ENCODE measurements at places on chromosomes 2 and 18.

- no peak overlapping the region for H3K27ac ChIP-seq
- no peaks in the 10 kb centered on the region for H3K36me3 ChIP-seq
- no peaks in the 10 kb centered on the region for H3K4me1 ChIP-seq
- no peak overlapping the region for H3K4me3 ChIP-seq
- no peak for DNase-seq
Observed at GRCh38 chr2:152448606-152449005, 113.6 kb downstream of the FMNL2 start.

GRCh38 chr2:50856016-50856541, 175.9 kb downstream of the NRXN1 start:
- no peak overlapping the region for H3K4me3 ChIP-seq
- H3K4me1 ChIP-seq: no peaks in the 10 kb centered on the region
- H3K27ac ChIP-seq: no peak overlapping the region
- DNase-seq: no peak
- H3K27me3 ChIP-seq: no peaks in the 10 kb centered on the region

- no peak for DNase-seq
- no peaks in the 10 kb centered on the region for H3K36me3 ChIP-seq
- H3K4me3 ChIP-seq: no peak overlapping the region
- peaks cover 8% of the 10 kb centered on the region for H3K4me1 ChIP-seq
- no peak overlapping the region for H3K27ac ChIP-seq
Observed at GRCh38 chr2:85822766-85823165, 66.0 kb downstream of the ST3GAL5 start.

GRCh38 chr2:41909584-41909983, 138.2 kb upstream of the PKDCC start:
- no peak for DNase-seq
- no peak overlapping the region for H3K4me3 ChIP-seq
- H3K4me1 ChIP-seq: no peaks in the 10 kb centered on the region
- peaks cover 3% of the 10 kb centered on the region for H3K27me3 ChIP-seq

GRCh38 chr2:111919365-111919764, 21.0 kb downstream of the MERTK start:
- no peaks in the 10 kb centered on the region for H3K27me3 ChIP-seq
- H3K4me1 ChIP-seq: no peaks in the 10 kb centered on the region
- H3K4me3 ChIP-seq: no peak overlapping the region
- H3K36me3 ChIP-seq: no peaks in the 10 kb centered on the region
- DNase-seq: no peak
- H3K27ac ChIP-seq: no peak overlapping the region

DNA sequence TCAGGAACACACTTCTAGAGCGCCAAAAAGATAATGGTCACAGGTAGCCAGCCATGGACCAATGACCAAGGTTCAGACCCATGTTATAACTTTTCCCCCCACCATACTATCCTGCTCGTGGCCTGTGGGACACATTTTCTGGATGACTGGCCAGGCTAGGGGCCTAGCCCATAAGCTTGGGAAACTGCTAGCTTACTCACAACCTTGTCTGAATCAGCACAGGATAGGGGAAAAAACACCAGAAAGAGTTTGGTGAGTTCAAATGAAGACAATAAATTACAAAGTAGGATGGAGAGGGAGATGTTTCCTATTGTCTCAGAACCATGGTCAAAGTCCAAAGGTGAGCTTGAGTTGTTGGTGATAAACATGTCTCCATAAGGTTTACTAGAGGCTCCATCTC, 156.3 kb upstream of the CCDC68 start:
- no peaks in the 10 kb centered on the region for H3K27me3 ChIP-seq
- H3K27ac ChIP-seq: no peak overlapping the region
- no peak for DNase-seq
- H3K4me1 ChIP-seq: no peaks in the 10 kb centered on the region
- H3K36me3 ChIP-seq: no peaks in the 10 kb centered on the region

GRCh38 chr2:40363631-40364030, 88.3 kb downstream of the SLC8A1 start:
- H3K27me3 ChIP-seq: no peaks in the 10 kb centered on the region
- no peaks in the 10 kb centered on the region for H3K4me1 ChIP-seq
- no peak for DNase-seq

GRCh38 chr2:105969552-105969951, 224.5 kb downstream of the UXS1 start:
- H3K4me3 ChIP-seq: no peak overlapping the region
- no peak overlapping the region for H3K27ac ChIP-seq
- no peaks in the 10 kb centered on the region for H3K36me3 ChIP-seq
- no peaks in the 10 kb centered on the region for H3K27me3 ChIP-seq

DNA sequence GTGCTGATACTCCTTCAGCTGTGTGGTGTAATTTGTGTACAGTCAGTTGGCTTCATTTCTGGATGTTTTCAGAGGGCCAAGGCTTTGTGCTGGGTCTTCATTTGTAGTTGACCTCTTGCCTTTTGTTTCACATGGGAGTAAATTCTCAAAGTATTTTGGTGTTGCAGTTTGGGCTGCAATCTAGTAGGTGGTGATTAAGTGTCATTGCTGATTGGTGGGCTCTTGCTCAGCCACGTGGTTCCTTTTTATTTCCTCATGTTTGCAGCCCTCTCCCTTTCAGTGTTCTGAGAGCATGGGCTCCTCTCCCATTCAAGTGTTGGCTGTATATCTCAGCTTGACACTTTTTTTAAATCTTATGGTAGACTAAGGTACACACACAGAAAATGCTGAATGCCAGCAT, 96.8 kb downstream of the SNTG2 start:
- H3K36me3 ChIP-seq: no peaks in the 10 kb centered on the region
- no peak for DNase-seq
- H3K4me3 ChIP-seq: no peak overlapping the region
- H3K27me3 ChIP-seq: no peaks in the 10 kb centered on the region
- H3K4me1 ChIP-seq: no peaks in the 10 kb centered on the region

GRCh38 chr2:114259389-114259788, 183.1 kb upstream of the DPP10 start:
- H3K36me3 ChIP-seq: no peaks in the 10 kb centered on the region
- H3K4me1 ChIP-seq: no peaks in the 10 kb centered on the region
- H3K4me3 ChIP-seq: no peak overlapping the region
- no peak overlapping the region for H3K27ac ChIP-seq
- no peak for DNase-seq

DNA sequence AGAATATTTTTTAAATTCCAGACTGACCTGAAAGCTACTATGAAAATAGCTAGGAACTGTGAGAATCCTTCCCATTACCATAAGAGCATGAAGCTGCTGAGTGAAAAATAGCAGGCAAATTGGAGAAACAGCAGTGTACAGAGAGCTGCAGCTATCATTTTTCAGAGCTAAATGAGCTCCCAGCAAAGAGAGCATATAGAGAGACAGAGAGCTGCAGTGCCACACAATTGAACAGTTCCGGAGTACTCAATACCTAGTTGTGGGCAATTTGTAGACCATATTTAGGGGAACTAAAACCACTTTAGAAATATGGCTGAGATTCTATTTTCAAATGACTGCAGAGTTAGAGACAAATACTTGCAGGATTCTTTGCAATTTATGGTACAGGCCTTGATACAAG, 645.3 kb downstream of the STK39 start:
- H3K36me3 ChIP-seq: no peaks in the 10 kb centered on the region
- H3K4me3 ChIP-seq: no peak overlapping the region
- no peaks in the 10 kb centered on the region for H3K27me3 ChIP-seq
- no peak for DNase-seq

- no peaks in the 10 kb centered on the region for H3K36me3 ChIP-seq
- no peak overlapping the region for H3K27ac ChIP-seq
- no peak overlapping the region for H3K4me3 ChIP-seq
- no peak for DNase-seq
Observed at GRCh38 chr18:48351216-48352050, 57.8 kb downstream of the ZBTB7C start.

DNA sequence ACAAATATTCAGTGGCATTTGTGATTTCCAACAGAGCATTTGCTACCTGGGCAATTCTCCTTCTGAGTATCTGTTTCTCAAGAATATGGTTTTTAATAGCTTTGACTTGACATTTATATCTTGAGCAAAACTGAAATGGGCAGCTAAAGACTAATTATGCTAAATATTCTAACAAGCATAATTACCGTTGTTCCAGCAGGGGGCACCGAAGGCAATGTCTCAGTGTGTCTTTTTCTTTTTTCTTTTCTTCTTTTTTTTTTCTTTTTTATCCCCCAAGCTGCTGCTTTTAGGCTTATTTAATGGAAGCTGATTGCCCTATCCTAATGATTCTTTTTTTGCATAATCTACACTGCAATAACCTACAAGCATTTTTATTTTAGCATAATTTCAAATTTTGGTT, 138.9 kb upstream of the NABP1 start:
- H3K27ac ChIP-seq: no peak overlapping the region
- no peak overlapping the region for H3K4me3 ChIP-seq
- no peaks in the 10 kb centered on the region for H3K36me3 ChIP-seq
- DNase-seq: no peak

DNA sequence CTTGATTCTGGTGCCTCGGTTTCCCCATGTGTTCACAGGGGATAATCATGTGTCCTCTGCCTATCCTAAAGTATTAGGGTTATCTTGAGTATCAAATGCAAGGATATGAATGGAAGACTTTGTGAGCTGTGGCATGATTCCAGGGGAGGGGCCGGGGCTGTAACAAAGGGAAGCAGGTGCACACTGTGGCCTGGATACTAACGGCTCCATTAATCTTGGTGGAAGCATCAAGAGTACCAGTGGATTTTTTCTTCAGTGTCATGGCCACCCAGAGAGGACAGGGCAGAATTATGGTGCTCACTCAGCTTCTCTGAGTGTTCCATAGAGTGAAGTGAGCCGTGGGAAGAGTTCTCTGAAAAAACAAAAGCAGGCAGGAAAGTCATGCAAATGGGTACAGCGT, 320.1 kb downstream of the ALK start:
- H3K4me3 ChIP-seq: no peak overlapping the region
- no peak for DNase-seq
- no peaks in the 10 kb centered on the region for H3K36me3 ChIP-seq
- no peaks in the 10 kb centered on the region for H3K4me1 ChIP-seq

GRCh38 chr2:100976645-100977391, 25.3 kb upstream of the RPL31 start:
- H3K36me3 ChIP-seq: no peaks in the 10 kb centered on the region
- no peak for DNase-seq
- H3K4me1 ChIP-seq: no peaks in the 10 kb centered on the region

DNA sequence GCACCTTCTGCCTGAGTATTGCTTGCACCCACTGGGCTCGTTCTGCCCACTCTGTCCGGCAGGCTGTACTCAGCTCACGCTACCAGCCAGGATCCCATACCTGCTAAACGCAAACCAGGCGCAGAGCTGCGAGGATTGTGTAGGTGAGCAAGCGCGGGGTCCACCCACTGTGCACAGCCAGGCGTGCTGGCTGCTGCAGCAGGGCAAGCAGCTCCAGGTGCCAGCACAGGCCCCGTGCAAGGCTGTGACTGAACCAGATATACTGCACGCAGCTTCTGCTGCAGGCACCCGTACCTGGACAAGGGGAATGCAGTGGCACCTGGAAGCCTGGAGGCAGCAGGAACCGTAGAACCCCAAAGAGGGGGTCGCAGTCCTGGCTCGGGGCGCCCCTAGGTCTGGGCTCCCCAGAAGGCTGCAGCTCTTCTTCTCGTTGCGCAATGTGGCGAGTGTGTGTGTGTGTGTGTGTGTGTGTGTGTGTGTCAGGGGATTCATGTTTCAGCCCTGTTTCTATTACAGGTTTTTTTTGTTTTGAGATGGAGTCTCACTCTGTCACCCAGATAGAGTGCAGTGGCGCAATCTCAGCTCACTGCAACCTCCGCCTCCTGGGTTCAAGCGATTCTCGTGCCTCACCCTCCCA, 46.1 kb upstream of the RAB1A start:
- DNase-seq: no peak
- no peaks in the 10 kb centered on the region for H3K4me1 ChIP-seq
- H3K36me3 ChIP-seq: no peaks in the 10 kb centered on the region
- no peak overlapping the region for H3K27ac ChIP-seq
- no peaks in the 10 kb centered on the region for H3K27me3 ChIP-seq
- no peak overlapping the region for H3K4me3 ChIP-seq

- H3K36me3 ChIP-seq: peaks cover 16% of the 10 kb centered on the region
- H3K27me3 ChIP-seq: no peaks in the 10 kb centered on the region
- H3K27ac ChIP-seq: peak overlapping the region; percentile 41
- H3K4me1 ChIP-seq: peaks cover 67% of the 10 kb centered on the region
- no peak overlapping the region for H3K4me3 ChIP-seq
Observed at GRCh38 chr2:224922142-224922727, 120.0 kb downstream of the DOCK10 start.

DNA sequence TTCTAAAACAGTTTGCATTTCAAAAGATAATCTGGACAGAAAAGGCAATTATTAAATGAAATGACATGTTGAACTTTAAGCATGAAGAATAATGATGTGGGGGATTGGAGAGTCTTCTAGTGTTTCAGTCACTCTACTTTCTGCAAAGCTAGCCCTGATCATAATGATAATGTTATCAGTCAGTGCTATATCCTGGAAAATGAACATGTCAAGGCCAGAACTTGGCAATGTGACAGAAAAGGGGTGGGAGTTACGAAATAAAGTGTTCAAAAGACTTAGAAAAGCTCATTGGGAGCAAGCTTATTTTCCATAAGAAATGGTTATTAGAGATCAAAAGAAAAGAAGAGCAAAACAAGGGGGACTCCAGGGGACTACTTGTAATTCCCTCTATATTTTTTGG, 288.5 kb upstream of the SLC8A1 start:
- no peak overlapping the region for H3K27ac ChIP-seq
- DNase-seq: no peak
- H3K4me1 ChIP-seq: no peaks in the 10 kb centered on the region
- H3K4me3 ChIP-seq: no peak overlapping the region
- H3K36me3 ChIP-seq: no peaks in the 10 kb centered on the region
- H3K27me3 ChIP-seq: no peaks in the 10 kb centered on the region
